Natural killer cell treated with Interleukin-12 subunit alpha and Interleukin-12 subunit beta and Interleukin-15 and Interleukin-18, amount 100 ng/mL, for 72 hours (primary cell): ENCODE measurements at places on chromosomes 16 and 17.

- DNase-seq = peak; percentile 46
Observed at GRCh38 chr16:50297301-50298074, 31.1 kb downstream of the ADCY7 start.

- DNase-seq = no peak
Observed at GRCh38 chr17:66988069-66988798, 23.7 kb downstream of the CACNG4 start.

DNA sequence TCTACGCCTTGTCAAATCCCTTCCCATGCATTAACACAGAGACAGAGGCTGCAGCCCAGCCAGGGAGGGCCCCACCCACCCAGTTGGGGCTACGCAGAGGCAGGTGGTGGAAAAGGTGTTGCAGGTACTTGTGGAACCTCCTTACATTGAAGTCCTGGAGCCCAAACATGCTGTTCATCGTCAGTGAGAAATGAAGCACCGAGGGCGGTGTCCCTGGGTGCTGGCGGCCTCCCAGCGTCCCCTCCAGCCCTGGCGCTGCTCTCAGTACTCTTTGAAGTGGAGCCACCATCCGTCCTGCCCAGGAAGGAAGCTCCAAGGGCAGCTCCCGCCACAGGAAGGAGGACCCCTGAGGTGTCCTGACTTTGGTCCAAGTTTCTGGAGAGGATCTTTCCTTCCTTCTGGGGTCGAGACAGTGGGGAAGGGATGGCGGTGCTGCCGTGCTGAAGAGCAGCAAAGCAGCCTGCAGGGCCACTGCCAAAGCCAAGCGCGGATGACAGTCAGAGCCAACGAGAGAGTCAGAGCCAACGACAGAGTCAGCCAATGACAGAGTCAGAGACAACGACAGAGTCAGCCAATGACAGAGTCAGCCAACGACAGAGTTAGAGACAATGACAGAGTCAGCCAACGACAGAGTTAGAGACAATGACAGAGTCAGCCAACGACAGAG, 23.4 kb downstream of the LMF1 start:
- no peak for DNase-seq

GRCh38 chr16:28869201-28869600, 5.6 kb downstream of the SH2B1 start:
- peak; percentile 60 for DNase-seq

- no peak for DNase-seq
Observed at GRCh38 chr17:44269535-44270240, 1.8 kb upstream of the SLC4A1 start.

- no peak for DNase-seq
Observed at GRCh38 chr16:24045641-24046040, 209.9 kb downstream of the PRKCB start.

DNA sequence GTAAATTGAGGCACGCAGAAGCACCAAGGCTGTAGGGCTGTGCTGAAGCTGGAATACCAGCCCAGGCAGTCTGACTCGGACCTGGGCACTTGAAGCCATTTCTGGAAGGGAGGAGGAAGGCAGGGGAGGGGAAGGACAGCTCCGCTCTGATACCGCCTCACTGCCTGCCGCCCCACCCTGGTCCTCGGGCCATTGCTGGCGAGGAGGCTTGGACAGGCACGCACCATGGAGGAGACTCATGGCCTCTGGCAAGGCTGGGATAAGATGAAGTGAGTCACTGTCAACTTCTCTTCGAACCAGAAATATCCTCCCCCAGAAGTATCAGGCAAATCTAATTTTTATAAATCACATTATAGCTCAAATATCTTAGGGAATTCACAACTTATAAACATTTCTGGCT, 81.3 kb downstream of the SDK2 start:
- DNase-seq = no peak

GRCh38 chr17:48818361-48818841, 1.4 kb upstream of the TTLL6 start:
- no peak for DNase-seq

DNA sequence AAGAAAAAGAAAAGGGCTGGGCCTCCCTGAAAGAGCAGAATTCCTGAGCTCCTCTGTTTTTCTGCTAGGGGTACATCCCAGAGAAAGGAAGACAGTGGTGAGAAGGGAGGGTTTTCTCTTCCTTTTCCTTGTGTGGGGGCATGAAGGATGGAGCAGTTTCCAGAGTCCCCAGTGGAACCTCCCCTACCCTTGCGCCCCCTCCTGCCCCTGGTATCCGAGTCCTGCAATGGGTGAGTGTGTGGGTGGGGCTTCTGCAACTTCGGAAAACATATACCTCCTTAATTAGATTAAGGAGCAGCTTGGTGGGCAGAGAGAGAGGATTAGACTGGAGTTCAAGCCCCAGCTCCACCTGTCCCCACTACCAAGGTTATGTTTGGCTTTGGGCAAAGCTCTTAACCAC, 5.4 kb upstream of the GIP start:
- DNase-seq = no peak

GRCh38 chr16:87297918-87298631, 19.1 kb downstream of the C16orf95 start:
- DNase-seq = no peak

DNA sequence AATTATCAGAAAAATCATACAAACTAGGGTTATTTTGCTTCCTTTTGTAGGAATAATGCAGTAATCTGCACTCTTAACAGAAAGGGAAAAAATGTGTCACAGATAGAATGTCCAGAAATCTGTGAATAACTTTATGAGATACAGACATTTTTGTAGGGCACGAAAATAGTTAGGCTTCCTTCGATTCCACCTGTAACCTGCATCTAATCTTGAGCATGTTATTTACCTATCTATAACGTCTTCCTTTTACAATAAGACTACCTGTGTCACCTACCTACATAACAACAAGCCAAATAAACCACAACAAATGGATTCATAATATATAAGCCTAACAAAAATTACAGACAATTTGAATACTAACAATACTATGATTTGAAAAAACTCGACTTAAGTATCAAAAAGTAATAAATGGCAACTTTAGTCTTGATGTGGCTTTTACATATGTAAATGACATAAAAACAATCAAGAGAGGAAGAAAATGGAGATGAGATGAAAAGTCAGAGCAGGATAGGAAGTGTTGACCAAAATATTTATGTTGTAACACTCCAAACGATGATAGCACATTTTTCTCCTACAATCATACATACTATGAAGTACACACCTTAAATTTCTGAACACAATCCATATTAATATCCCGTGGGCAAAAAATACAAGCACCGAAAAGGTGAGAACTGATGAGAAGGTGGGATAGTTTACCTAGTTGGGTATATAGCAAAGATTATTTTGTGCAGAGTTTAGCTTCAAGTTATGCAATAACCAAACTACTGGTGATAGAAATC, 2.5 kb downstream of the STAT5B start:
- DNase-seq = no peak

- no peak for DNase-seq
Observed at GRCh38 chr16:2086106-2086742, 38.4 kb downstream of the TSC2 start.

DNA sequence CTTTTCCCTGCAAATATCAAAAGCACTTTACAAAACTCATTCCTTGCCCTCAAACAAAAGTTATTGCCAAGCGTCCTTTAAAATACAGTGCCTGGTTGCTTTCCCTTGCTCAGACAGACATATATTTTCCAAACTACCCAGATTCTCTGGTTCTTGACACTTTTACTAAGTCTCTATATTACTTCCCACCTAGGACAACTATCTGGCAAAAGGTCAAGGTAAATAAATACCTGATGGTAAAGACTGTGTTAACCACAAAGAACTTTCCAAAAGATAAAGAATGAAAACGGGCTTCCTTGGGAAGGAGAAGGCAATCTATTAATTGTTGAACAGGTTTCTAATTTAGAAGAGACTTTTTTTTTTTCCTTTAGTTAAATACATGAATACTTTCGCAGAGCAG, 1.9 kb downstream of the HS3ST3A1 start:
- no peak for DNase-seq

GRCh38 chr16:75203096-75203495, 3.9 kb downstream of the CTRB2 start:
- no peak for DNase-seq

GRCh38 chr16:79598063-79598347, 2.5 kb downstream of the MAF start:
- no peak for DNase-seq

GRCh38 chr17:10162096-10162495, 36.3 kb downstream of the GAS7 start:
- DNase-seq = peak; percentile 69

- DNase-seq = no peak
Observed at GRCh38 chr16:56630134-56630533, 2.3 kb upstream of the MT1M start.

DNA sequence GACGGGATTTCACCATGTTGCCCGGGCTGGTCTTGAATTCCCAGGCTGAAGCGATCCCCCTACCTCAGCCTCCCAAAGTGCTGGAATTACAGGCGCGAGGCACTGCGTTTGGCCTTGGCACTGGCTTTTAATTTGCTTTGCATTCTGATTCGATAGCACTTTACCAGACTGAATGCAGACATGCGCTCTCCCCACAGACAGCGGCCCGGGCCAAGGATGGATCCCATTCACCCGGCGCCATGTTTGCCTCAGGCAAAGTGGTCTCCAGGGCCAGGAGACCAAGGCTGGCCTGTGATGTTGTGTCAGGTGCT, 41.7 kb downstream of the DHRS7B start:
- no peak for DNase-seq

GRCh38 chr17:38464723-38465390, 36.6 kb downstream of the ARHGAP23 start:
- no peak for DNase-seq

DNA sequence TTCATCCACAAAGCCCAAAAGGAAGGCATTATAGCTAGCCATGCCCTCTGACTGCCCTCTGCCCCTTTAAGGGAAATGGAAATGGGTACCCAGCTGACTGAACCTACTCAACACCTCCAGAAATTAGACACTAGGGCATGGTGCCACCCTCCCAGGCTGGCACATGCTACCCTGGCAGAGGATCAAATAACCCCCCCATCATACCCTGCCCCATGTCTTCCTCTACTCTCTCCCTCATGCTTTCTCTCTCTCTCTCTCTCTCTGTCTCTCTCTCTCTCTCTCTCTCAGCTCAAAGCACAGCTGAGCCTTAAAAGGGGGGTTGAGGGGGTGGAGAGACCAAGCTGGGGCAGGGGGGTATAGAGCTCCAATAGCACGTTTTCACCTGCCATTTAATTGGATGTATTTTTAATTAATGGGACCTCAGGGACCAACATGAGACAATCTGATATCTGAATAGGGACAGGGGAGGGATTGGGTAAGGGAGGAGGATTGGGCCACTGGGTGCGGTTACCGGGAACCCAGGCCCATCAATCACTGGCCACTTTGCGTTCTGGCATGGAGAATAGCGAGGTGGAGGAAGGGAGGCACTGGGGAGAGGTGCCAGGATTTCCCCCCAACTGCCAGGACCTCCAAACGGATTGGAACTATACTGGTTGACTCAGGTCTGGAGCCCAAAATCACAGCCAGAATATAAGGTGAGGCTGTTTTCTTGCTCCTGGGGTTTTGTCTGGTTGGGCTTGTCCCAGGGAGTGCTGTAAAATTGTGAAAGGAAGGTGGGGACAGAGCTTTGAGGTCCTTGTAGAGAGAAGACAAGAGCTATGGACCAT, 57.8 kb downstream of the NEUROD2 start:
- DNase-seq = no peak

DNA sequence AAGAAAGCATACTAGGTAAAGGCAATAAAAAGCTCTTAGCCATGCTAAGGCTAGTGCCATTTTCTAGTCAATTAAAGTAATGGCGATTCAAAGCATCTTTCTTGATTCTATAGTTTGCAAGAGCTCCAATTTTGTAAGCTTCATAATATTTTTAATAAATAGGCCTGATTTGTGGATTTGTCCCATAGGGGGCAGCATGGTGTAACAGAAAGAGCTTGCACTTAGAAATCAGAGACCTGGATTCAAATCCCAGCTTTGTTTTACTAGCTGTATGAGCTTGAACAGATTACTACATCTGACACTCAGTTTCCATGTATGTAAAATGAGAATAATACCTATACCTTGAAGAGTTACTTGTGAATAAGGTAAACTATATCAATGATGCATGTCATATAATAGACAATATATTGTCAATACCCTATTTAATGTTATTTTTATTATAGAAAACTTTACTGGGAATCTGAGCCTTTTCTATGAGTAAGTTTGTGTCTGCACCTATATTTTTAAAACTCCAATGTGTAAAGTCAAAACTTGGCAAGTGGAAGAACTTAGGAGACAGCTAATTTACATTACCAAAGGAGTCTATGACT, 93.6 kb upstream of the NOG start:
- no peak for DNase-seq

GRCh38 chr17:48382989-48383388, 47.0 kb downstream of the SKAP1 start:
- no peak for DNase-seq

DNA sequence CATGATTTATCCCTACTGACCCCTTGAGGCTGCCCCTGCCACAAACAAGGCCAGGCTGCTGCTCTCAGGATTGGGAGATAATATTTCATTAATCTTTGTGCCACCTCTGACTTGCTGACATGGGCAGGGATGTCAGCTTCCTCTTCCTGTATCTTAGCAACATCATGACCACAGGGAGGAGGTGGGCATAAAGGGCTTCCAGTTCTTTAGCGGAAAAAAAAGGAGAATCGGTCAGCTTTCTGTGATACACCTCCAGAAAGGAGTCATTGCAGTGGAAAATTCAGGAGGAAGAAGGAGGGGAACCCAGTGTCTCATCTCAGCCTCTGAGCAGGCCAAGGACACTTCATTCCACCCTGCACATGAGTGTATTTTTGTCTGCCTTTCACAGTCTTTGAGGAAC, 206.8 kb upstream of the SDK2 start:
- DNase-seq = no peak

- DNase-seq = no peak
Observed at GRCh38 chr16:55642611-55643010, 13.2 kb upstream of the SLC6A2 start.

DNA sequence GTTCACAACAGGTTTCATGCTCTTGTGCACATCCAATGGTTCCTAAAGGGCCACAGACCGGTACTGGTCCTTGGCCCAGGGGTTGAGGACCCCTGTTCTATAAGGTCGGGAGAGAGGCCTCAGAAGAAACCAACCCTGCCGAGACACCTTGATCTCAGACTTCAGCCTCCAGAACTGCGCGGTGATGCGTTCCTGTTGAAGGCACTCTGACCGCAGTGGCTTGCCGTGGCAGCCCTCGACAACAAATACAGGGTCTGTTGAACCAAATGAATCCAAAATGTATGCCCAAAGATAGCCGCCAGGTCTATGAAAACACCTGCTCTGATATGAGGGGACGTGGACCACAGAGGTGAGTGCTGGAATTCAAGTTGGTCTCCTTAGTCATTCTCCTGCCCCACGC, 389.8 kb downstream of the SEC14L1 start:
- DNase-seq = no peak
